ENCODE measurements at places on chromosomes 4 and X.

DNA sequence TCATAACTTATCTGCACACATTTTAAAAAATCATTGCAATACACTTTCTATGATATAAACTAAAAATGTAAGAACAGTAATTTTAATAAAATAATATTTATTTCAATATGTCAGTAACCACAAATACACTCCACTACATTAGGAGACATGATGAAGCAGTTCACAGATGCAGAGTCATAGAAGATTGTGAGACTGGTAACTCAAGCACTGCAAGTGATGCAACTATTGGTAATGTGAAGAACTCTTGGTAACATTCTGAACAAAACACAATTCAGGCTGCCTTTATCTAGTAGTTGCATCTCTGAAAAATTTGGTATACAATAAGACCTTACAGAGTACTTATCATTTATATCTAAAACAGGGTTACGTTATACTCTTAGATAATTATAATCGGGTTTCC is 52.6 kb upstream of the LRAT start:
- DNase-seq: no peak

- DNase-seq: no peak
These were observed 330.5 kb upstream of the AADAT start for GRCh38 chr4:170420255-170420693.

DNA sequence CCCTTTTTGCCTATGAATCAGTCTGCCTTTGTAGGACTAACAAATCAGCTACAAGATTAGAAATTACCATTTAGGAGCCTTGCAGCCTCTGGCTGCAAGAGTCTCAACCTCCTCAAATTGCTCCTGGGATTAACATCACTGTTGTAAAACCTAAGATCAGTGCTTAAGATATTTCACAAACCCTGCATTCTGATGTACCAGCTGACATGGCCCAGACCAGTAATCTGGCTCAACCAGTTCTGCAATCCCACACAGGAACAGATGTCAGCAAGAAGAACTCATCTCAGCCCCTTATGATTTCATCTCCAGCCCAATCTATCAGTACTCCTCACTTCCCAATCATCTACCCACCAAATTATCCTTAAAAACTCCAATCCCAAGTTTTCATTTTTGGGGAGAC is 32.5 kb upstream of the AADAT start:
- no peak for DNase-seq

GRCh38 chr4:163331629-163332376 is 593 bp downstream of the NPY1R start:
- no peak for DNase-seq

- DNase-seq: no peak
These were observed 56.8 kb downstream of the RBPJ start for GRCh38 chr4:26377328-26378311.

DNA sequence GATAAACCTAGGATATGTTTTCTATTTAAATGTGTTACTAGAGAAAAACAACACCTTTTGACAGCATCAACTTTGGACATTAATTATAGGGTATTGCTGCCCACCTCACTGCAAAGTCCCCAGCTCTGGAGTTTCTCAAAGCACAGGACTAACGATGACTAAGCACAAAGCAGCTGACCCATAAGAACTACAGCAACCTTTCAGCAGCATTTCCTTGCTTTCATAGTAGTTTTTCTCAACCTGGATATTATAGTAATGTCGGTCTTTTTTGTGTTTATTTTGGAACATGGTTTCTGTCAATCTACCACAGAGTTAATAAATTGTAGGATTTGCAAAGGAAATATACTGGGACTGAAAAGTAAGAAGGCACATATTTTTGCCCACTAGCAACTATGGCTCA is 21.5 kb downstream of the HHIP start:
- DNase-seq: no peak

DNA sequence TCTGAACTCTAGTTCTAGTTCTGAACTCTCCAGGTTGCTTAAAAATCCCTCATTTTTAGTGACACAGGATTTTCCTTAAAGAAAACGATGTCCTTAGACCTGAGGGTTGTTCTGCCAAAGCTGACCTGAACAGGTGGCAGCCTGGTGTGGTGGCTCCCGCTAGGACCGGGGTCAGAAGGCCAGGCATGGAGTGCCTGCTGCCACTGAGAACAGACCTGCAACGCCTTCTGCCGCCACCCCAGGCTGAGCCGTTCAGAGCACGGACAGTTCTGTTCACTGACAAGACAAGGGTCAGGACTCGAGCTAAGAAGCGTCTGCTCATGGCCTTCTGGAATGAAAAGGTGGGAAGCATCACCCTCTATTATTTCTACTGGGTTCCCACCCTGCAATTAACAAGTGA is 15.8 kb downstream of the DCTD start:
- no peak for DNase-seq

DNA sequence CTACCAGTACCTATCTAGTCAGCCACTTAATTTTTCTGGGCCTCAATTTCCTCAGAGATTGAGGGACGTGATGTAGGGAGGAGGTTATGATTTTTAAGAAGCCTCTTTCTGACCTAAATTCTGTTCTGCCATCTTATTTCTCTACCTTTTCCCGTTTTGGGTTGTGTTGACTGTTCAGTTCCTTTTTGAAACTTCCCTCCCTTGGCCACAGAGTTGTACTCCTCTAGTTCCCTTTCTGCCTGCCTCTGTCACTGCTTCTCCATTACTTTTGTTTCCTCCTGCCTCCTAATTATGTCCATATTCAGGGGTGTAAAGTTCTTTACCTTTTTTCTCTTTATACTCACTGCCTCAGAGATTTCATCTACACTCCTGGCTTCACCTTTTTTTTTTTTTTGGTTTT is 25.4 kb downstream of the CLCN5 start:
- DNase-seq: no peak

- DNase-seq: no peak
These were observed 42.6 kb downstream of the PLS3 start for GRCh38 chrX:115603534-115604074.

DNA sequence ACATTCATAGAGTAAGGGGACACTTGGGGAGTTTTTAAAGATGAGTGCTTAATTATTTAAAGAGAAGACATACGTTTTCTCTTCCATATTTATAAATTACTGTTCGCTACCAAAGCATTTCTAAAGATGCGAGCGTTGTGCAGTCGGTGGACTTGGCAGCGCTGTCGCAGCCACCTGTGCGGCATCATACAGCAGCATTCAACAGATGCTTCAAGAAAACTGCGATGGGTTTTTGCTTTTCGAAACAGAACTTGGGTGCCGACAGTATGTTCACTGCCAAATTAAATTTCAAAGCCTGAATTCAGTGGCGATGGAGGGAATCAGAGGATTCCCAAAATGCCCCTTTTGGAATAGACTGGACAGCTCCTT is 1.6 kb upstream of the HTR2C start:
- DNase-seq: no peak
